ENCODE measurements at places on chromosomes 11 and 22. TPM values are rescaled to one million over a fixed set of nuclear protein-coding genes. Genes with fewer than 3 reads are reported as not detected.

The MS4A6E gene
- total RNA-seq, result not detected

GRCh38 chr11:3946455-3947017 lies 91.1 kb downstream of the STIM1 start:
- H3K4me3 ChIP-seq, result no peak overlapping the region
- H3K36me3 ChIP-seq, result no peaks in the 10 kb centered on the region
- no peak overlapping the region for H3K27ac ChIP-seq
- no peaks in the 10 kb centered on the region for H3K27me3 ChIP-seq

The MMP12 gene
- not detected for total RNA-seq

- H3K4me3 ChIP-seq, result no peak overlapping the region
- H3K36me3 ChIP-seq, result no peaks in the 10 kb centered on the region
- 0 out of 2 replicates have a peak, but pooled peaks cover 2% of the 10 kb centered on the region for H3K27me3 ChIP-seq
- no peak for DNase-seq
Measured at GRCh38 chr22:42764895-42765363, 44.3 kb upstream of the A4GALT start.

- H3K27me3 ChIP-seq, result no peaks in the 10 kb centered on the region
- no peak overlapping the region for H3K4me3 ChIP-seq
- no peak for DNase-seq
- H3K27ac ChIP-seq, result no peak overlapping the region
- H3K36me3 ChIP-seq, result no peaks in the 10 kb centered on the region
- H3K4me1 ChIP-seq, result no peaks in the 10 kb centered on the region
Measured at GRCh38 chr11:17412488-17413180, 24.2 kb upstream of the KCNJ11 start.

- H3K36me3 ChIP-seq, result peaks cover 58% of the 10 kb centered on the region
- H3K4me3 ChIP-seq, result no peak overlapping the region
- H3K27ac ChIP-seq, result no peak overlapping the region
Measured at GRCh38 chr11:8709002-8709672, 26.5 kb downstream of the RPL27A start.

- no peak overlapping the region for H3K27ac ChIP-seq
- H3K36me3 ChIP-seq, result no peaks in the 10 kb centered on the region
- no peaks in the 10 kb centered on the region for H3K4me1 ChIP-seq
- no peak for DNase-seq
Measured at GRCh38 chr11:71251151-71251721, 1.1 kb downstream of the SHANK2 start.
